ENCODE measurements at places on chromosomes 1 and 21. TPM values are rescaled to one million over a fixed set of nuclear protein-coding genes. Genes with fewer than 3 reads are reported as not detected.

Gene GRIK3
- polyA plus RNA-seq, result not detected

DNA sequence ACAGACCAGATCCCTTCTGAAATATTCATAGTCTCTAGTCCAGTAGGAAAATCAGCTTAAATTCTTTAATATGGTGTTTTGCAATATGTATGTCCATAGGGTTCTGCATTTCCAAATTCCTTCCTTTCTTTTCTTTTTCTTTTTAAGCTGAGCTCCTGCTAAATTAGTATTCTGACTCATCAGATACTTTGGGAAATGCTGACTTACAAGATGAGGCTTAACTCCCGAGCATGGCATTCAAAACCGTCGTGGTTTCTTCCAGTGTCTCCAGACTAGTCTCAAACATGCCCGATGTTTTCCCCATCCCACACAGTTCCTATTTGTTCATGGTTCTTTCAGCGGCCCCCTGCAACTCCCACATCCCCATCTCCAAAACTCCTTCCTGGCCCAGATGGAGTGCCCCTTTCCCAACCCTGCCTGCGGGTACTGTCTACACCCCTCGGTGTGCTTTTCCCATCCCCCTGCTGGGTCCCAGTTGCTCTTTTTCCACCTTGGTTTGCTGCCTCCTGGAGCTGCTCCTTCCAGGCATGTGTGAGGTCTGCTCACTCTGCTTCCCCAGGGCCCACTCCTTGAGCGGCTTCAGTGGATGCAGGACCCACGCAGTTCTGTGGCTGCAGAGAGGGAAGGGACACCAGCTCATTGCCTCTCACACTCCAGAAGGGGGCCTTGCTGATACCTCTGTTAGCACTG, 19.5 kb upstream of the ETV3 start:
- DNase-seq, result no peak

GRCh38 chr1:147748676-147749350, 11.6 kb downstream of the GJA5 start:
- DNase-seq, result no peak

DNA sequence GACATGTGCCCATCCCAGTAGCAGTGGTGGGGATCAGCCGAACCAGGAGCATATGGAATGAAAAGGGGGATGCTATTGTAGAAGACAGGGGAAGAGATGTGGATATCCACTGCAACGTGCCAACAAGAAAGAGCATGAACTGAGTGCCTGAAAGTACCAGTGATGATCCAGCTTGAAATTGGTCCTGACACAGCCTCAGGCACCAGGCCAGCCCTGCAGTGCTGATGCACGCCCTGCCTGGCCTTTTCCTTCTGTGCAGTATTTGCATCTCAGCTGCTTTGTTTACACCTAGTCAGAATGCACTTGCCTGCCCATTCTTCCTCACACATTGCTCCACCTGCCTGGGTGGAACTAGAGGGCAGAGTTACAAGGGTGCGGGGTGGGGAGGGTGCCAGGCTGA, 50.3 kb upstream of the ARTN start:
- DNase-seq, result no peak

- no peak for DNase-seq
Observed at GRCh38 chr1:21631944-21632887, 36.9 kb downstream of the RAP1GAP start.

Gene VSIG8
- not detected for polyA plus RNA-seq

DNA sequence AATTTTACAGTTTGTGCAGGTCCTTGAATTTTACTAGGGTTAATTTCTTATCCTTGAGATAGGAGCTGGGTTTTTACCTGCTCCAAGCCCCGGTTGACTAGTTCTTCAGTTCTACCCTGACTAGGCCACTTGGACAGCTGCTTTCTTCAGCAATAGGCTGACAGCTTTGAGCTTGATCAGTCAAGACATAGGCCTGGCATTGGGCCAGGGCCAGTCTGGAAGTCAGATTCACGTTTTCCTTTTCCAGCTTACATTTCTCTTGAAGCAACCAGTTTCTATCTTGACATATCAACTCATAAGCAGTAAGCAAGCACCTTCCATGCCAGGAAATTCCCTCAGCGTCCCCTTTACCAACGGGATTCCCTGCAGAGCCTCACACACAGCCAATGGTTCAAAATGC, 63.7 kb upstream of the AJAP1 start:
- no peak for DNase-seq

DNA sequence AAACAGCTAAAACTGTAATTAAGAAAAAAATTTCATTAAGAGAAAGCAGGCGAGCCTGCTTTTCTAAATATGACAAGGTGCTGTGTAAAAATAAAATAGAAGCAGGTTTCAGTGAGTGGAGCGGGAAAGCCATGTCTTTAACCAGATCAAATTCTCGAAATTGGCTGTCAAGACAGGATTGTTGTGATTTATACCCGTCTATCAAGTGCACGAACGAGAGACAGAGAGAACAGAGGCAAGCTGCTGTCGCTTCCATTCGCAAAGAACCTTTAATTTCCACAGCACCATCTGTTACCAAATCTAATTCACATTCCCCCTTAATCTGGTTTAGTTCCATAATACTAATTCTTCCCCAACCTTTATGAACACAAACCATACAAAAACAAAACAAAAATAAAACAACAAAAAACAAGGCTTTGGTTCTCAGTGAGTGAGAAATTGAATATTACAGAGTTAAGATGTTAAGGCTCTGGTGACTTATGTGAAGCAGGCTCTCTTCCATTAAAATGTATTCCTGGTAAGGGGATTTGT, 35.0 kb downstream of the ESRRG start:
- DNase-seq, result no peak

Gene TMPRSS15
- polyA plus RNA-seq, result not detected

DNA sequence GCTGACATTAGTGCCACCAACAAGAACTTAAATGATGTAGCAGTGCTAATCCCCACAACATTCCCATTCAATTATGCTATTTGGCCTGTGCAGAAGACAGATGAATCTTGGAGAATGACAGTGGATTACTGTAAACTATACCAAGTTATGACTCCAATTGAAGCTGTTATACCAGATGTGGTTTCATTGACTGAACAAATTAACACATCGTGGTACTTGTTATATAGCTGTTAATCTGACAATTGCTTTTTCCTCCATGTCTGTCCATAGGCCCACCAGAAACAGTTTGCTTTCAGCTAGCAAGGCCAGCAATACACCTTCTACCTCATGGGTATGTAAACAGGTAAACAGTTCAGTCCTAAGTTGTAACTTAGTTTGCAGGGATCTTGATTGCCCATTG, 101.1 kb downstream of the S1PR1 start:
- no peak for DNase-seq

Gene OR6K3
- not detected for polyA plus RNA-seq

Gene LYPLAL1
- 19.3 TPM for polyA plus RNA-seq

GRCh38 chr1:162191396-162192305, 122.2 kb downstream of the NOS1AP start:
- DNase-seq, result no peak

GRCh38 chr1:20223551-20224419, 37.5 kb upstream of the PLA2G2C start:
- no peak for DNase-seq

Gene PEAR1
- polyA plus RNA-seq, result 16.1 TPM

DNA sequence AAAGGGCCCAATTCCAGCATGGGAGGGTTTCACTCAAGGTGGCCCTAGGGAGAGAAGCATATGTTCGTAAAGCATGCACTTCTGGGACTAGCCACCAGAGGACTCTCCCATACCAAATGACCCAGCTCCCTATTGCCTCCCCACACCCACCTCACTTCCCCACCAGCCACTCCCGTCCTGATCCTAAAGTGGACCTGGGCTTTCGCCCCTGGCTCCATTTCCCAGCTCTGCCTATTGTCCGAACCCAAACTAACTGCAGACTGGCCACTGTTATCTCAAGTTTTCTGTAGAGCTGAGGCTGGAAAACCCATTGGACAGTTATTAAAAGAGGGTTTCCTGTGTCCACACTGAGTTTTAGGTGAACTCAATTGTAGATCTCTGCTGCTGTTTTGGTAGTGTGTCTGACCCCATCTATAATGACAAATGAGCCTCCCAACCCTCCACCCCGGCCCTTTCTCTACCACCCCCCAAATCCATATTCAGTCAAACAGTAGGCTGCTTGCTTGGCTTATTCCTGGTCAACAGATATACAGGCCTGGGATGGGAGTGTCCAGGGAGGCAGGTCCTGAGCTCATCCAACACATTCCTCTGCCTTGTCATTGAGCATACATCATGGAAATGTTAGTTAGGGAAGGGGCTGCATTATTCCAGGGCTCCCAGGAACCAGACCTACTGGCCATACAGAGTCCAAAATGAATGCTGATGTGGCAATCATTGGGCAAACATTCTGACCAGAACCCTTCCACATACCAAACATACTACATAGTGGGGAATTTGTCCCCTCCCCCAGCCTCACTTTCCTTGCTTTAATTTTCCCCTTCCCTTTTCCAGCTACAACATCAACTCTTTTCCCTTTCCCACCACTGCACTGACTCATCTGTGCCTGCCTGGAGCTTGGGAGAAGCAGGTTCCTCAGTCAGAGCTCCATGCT, 59.2 kb downstream of the ABCA4 start:
- peak; percentile 57 for DNase-seq

- no peak for DNase-seq
Observed at GRCh38 chr1:69283516-69283915, 284.2 kb upstream of the LRRC7 start.

Gene MROH9
- not detected for polyA plus RNA-seq

Gene TSPAN1
- 0.43 TPM for polyA plus RNA-seq

Gene DNAI4
- polyA plus RNA-seq, result 2.2 TPM
